PC-3 (cell line): ENCODE measurements at places on chromosomes 7 and 10. TPM values are rescaled to one million over a fixed set of nuclear protein-coding genes. Genes with fewer than 3 reads are reported as not detected.
A peak's percentile ranks its signal among the peaks of the same experiment; 100 is the strongest.

Gene RSPH10B2
- 0.47 TPM in 1 of 2 replicates, not detected in the other for total RNA-seq

- DNase-seq = no peak
Measured at GRCh38 chr10:19904202-19904661, 88.0 kb downstream of the PLXDC2 start.

DNA sequence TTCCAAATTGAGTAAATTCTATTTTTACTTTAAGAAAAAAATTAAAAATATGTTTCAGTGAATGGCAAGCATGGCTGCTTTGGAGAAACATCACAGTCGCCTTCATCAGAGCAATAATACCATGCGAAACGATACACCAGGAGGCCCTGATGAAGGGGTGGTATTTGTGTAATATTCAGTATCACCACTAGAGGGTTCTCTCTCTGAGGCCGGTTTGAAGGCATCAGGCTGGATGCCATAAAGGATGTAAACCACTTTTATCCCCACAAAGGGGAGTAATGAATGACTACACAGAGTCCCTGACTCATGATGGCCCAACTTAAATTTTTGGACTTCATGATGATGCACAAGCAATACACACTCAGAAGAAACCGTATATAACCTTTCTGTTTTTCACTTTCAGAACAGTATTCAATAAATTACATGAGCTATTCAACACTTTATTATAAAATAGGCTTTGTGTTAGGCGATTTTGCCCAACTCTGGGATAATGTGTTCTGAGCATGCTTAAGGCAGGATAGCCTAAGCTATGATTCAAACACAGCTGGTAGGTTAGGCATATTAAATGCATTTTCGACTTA is 95.5 kb downstream of the PPP1R17 start:
- DNase-seq = peak; percentile 92

GRCh38 chr7:132511921-132512320 is 64.3 kb downstream of the PLXNA4 start:
- no peak for DNase-seq

GRCh38 chr10:44398271-44398670 is 13.4 kb upstream of the CXCL12 start:
- no peak for DNase-seq

DNA sequence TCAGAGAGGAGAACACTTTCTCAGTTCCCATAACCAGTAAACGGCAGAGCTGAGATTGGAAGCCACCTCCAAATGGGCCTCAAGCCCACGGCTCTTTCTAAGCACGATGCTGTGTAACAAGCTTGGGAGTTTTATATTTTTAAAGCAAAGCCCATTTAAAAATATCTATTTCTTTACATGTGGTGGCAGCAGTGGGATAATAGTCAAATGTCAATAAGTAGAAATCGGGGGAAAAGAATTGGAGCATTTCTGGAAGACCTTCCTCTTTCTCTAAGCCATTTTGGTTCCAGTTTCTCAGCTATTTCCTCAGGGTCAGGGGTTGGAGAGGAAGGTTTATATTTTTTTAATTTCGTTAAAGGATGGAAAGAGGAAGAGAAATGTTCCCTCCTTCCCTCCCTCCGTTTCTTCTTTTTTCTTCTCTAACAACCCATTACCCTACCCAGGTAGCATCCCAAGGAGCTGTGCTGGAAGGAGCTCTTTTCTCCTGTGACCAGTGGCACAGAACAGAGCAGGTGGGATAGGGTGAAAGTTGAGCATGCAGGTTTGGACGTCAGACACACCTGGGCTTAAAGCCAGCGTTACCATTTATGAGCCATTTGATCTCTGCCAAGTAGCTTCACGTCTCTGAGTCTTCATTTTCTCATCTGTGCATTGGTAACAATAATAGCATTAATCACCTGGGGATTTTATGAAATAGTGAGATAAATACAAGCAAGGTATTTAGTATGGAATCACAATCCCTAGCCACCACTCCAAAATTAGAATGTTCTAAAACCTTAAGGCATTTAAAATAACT is 515.7 kb downstream of the RPS24 start:
- DNase-seq = peak; percentile 100

DNA sequence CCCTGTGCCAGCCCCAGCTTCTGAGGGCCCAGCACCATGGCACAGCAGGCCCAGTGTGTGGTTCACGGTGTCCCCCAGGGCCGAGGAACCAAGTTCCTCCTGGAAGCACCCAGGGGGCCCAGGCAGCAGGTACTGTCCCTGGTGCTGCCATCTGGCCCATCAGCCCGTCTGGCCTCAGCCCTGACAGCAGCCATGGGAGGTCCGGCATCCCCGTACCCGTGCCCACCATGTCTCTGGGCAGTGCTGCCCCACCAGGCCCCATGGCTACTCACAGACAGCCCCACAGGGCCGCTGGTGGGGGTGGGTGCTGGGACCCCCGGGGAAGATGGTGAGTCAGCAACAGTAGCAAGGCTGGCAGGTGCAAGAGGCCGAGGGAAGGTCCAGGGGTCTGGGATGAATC is 32.8 kb downstream of the STK32C start:
- DNase-seq = no peak

DNA sequence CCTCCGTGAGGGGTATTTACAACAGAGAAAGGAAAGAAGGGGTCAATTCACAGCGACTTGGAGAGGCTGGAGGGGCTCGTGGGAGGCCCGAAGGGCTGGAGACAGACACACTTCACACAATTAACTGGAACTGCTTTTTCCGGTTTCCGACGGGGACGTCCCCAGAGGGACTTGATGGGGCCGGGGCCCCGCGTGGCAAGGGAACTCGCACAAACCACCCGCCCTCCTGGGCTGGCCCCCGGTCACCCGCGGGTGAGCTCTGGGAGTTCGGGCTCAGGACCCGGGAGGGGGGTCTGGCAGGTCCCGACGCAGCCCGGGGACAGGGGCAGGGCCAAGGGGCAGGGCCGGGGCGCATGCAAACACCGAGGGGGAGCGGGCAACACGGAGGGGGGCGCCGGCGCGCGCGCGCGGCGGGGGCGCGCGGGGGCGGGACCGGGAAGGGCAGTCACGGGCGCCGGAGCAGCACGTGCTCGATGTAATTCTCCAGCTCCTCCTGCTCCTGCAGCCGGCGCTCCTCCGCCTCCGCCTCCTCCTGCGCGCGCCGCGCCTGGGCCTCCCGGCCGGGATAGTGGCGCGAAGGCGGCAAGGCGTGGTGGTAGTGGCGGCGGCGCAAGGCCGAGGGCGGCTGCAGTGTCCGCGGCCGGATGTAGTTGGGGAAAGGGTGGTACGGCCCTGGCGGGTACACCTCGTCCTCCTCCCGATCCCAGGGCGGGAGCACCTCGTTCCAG is 2.7 kb downstream of the VGF start:
- peak; percentile 56 for DNase-seq

DNA sequence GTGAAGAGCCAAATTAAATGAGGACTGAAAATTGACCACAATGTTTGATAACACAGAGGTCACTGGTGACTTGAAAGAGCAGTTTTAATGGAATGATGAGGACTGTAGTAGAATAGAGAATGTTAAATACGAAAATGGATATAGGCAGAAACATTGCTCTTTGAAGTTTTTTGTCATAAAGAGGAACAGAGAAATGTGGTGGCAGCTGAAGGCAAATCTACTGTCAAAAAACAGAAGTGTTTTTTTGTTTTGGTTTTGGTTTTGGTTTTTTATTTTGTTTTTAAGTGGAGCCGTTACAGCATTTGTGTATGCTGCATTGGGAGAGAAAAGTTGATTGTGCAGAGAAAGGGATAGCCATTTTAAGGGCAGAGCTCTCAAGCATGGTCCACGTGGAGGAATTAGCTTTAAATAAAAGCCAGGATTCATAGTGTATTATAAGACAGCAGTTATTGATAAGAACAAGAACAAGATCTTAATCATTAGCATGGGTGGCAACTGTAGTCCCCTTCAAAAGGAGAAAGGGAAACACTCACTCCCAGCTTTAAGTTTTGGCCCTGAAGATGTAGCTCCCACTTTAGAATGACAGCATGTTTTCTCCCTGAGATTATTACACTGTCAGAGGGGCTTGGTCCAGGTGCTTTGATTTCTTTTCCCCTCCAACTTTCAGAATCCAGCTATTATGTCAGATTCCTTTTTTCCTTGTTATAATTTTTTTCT is 156.7 kb upstream of the BET1 start:
- DNase-seq = no peak

GRCh38 chr7:98674461-98674860 is 57.4 kb downstream of the NPTX2 start:
- DNase-seq = peak; percentile 11

DNA sequence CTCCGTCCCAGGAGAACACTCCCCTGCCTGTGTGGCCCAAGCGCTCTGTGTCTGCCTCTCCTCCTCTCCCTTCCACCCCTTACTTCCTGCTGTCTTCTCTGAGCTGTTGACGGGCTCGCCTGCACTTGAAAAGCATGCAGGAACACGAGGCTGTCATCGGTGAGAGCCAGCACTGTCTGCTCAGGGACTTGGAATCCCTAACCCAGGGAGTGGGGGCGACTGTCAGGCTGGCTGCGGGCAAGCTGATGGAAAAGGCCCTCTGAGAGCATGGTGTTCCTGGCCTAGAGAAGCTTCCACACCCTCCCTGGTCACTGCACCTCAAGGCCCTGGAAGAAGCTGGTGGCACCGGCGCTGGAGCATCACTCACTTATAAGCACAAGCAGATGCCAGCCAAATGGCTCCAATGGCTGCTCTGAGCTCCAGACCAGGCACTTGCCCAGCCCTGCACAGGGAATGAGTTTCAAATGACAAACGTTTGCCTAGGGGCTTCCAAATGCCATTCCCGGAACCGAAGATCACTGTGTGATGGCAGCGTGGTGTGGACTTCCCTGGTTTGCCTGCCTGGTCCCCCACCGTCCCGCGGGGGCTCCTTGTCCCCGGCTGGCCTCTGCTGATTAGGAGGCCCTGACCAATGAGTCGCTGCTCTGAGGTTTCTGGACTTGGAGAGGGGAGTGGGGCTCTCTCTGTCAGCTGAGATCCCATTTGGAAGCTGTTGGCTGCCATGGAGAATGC is 56.7 kb upstream of the EBF3 start:
- DNase-seq = no peak
